ENCODE measurements at places on chromosomes 12 and 14.

DNA sequence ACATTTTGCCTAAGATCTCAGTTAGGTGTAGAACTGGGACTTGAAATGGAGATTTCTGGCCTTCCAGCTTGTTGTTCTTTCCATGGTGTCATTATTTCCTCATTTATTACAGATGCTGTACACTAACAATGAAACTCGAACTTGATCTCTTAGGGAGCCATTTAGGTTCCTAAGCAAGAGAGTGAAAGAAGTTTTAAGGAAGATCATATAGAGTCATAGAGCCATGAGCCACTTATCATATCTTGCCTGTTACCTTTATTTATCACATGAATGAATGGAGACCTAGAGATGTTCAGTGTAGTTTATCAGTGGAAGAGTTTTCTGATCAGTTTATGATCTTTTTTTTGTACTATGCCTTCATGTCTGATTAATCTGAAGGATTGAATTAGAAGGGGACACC lies 9.9 kb downstream of the HELB start:
- no peak for DNase-seq

GRCh38 chr12:101013993-101014392 lies 196.0 kb downstream of the SLC5A8 start:
- DNase-seq, result no peak

- no peak for DNase-seq
Observed at GRCh38 chr12:88638388-88638787, 58.1 kb upstream of the KITLG start.

DNA sequence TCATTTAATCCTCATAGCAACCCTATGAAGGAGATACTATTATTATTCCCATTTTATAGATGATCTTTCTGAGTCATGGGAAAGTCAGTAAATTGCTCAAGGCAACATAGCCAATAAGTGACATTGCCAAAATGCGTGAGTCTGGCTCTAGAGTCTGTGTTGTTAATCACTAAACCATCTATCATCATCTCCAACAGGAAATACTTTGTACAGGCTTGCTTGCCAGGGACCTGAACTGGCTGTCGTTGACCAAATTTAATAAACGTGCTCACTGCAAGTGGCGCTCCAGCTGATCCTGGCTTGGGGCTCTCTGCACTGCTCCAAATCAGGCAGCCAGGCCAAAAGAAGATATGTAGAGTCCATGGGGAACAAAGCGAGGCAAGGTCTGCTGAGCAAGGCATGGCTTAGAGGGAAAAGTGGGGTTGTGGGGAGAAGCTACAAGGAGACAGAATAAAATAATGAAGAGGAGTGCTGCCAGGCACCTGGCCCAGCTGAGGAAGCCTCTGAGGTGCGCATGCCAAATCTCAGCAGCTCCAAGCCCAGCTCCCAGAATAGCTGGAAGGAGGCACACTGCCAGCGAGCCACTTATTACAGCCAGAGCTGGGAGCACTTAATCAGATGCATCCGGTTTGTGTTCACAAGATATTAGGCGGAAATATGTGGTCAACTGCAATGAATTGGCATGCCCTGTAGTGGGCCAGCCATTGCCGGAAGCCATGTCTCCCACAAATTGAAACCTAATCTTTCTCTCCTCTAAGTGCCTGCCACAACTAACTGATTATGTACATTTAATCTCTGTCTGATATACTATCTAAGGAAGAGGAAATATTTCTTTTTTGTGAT lies 43.3 kb upstream of the PTPRO start:
- DNase-seq, result no peak

DNA sequence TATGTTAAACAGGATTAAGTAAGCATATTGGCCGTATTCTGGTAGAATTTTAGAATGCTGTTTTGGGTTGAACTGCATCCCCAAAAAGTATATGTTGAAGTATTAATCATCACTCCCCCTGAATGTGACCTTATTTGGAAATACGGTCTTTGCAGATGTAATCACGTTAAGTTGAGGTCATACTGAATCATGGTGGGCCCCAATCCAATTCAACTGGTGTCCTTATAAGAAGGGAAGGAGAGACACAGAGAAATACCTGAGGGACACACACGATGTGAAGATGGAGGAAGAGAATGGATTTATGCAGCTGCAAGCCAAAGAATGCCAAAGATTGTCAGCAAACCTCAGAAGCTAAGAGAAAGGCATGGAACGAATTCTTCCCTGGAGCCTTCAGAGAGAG lies 268.6 kb downstream of the ITPR2 start:
- DNase-seq, result no peak

DNA sequence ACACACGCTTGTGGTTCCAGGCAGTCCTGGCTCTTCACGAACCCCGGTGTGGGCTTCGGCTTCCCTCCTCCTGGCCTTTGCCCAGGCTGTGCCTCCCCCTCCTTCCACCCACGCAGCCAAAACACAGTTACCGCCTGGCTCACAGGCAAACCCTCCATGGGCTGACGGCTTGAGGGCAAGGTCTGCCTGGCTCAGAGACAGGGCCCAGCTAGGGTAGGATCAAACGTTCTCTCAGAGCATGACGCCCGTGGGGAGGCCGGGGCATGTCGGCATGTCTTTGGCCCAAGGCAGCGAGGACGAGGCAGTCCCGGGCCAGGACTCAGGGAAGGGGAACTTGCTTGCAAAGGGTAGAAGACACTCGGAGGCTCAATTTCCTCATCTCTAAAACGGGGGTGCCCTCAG lies 2.1 kb downstream of the SLC25A47 start:
- no peak for DNase-seq

DNA sequence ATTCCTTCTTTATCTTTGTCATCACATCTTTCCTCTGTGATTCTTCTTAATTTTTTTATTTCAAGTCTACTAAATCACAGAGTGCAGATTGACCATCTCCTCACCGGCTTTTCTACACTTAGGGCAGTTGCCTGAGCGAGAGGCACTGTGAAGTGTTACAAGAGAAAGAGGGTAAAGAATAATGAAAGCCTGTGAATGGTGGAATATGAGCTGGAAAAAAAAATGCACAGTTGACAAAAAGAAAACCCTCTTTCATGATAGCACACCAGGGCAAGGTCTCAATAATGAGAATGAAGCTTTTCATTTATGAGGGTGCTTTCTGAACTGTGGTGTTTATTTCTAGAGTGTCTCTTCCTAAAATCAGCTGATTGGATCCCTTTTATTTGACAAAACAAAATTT lies 106.2 kb upstream of the PDE3A start:
- DNase-seq, result no peak

GRCh38 chr12:13561923-13562322 lies 365.4 kb downstream of the EMP1 start:
- no peak for DNase-seq

GRCh38 chr12:52636592-52637258 lies 15.3 kb downstream of the KRT2 start:
- no peak for DNase-seq

- no peak for DNase-seq
Observed at GRCh38 chr12:57107456-57108155, 3.6 kb downstream of the STAT6 start.

DNA sequence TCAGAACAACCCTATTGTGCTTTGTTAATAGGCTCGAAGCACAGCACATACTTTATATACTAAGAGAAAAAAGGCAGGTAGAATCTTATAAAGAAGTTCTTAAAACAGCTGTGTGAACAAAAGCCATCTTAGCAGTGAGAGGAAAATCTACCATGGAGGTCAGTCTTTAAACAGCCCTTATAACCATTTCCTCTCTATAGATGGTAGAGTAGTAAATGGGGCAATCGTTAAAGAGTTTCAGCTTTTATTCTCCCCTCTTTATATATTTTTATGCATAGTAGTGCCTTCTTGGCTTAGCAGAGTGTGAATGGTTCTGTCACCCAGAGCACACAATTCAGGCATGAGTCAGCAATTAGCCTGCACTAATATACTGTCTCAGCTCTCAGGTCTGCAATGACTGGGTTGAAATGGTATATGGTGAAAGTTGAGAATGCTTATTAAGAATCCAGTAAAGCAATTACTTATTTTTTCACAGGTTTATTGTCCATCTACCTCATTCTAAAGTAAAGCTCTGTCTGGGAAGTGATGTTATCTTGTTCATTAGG lies 305.0 kb downstream of the NELL2 start:
- no peak for DNase-seq

- no peak for DNase-seq
Observed at GRCh38 chr12:24913130-24913529, 35.8 kb downstream of the BCAT1 start.

- DNase-seq, result no peak
Observed at GRCh38 chr12:2154521-2154920, 101.7 kb downstream of the CACNA1C start.

- DNase-seq, result no peak
Observed at GRCh38 chr14:102264355-102264754, 40.6 kb downstream of the MOK start.

DNA sequence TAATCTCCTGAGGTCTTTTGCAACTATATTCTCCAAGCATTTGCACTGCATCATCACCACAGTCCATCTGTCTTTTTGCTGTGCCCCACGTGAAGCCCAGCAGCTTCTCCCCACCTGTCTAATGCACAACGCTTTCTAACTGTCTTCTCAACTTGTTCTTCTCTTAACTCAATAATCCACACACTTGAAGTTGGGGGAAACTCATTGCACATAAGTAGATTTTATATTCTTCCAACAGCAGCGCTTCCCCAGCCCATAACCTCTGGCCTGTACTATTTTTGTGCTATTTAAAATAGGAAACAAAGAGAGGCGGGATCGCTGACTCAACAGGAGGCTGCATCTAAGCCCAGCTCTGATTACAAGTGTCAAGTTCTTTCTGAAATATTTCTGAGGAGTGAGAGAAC lies 226.7 kb downstream of the GXYLT1 start:
- DNase-seq, result peak; percentile 73

- peak; percentile 6 for DNase-seq
Observed at GRCh38 chr12:105705765-105706164, 375.3 kb downstream of the C12orf75 start.

DNA sequence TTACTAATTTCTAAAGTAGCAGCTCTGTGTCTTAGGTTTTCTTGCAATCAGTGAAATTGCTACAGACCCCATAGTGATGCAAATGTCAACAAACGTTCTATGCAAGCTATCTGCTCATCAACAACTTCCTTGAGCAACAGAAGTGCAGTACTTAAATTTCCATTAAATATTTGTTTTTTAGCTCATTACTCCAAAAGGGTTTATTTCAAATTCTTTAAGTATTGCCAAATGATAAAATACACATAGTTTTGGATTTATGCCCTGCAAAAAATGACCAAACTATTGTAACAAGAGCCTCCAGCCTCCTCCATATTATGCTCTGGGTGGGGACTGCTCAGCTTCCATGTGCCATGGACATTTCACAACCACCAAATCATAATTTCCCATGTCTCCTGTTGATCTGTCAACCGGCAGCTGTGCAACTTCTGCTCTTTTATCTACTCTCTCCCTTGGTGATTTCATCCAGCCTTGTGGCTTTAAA lies 4.4 kb downstream of the BDKRB1 start:
- DNase-seq, result peak; percentile 76

GRCh38 chr12:95022477-95022876 lies 19.0 kb upstream of the NDUFA12 start:
- DNase-seq, result no peak

DNA sequence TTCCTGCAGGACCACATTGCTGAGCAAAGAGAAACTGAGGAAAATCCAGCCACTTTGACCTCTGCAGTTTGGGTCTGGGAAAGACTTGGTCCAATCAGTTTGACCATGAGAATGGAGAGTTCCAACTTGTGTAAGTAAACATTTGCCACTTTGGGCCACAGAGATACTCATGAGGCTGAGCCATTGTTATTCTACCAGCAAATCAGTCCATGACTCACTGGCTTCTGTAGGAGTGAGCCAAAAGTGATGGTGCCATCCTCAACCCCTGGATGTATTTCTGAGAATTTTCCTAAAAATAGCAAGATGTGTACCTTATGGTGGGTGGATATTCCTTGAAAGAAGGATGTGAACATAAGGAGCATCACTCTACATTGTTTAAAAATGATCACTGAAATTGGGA lies 192.9 kb upstream of the OR4E1 start:
- DNase-seq, result no peak

GRCh38 chr14:53331247-53331646 lies 178.1 kb upstream of the DDHD1 start:
- DNase-seq, result no peak

- no peak for DNase-seq
Observed at GRCh38 chr12:56293795-56294194, 6.3 kb downstream of the CS start.

GRCh38 chr12:67546746-67547145 lies 101.8 kb upstream of the DYRK2 start:
- no peak for DNase-seq

GRCh38 chr12:3272958-3273357 lies 195.8 kb downstream of the TSPAN9 start:
- no peak for DNase-seq

DNA sequence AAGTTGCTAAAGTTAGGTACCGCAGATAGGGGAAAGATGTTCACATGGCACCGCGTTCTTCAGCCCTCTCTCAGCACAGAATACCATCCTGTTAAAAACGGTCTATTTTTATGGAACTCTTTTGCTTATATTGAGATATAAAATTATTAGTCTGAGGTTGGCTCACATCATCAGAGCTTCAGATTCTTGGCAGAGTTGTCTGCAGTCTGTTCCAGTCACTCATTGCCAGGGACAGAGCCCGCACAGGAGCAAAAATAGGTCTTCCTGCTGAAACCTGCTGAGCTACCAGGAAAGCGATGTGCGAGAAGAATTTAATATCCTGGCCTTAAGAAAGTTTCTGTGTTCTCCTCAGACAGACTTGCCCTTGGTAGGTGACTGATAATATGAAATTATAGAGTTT lies 249.8 kb downstream of the VRK1 start:
- DNase-seq, result no peak

- DNase-seq, result peak; percentile 77
Observed at GRCh38 chr12:118055144-118055557, 5.8 kb downstream of the WSB2 start.

- no peak for DNase-seq
Observed at GRCh38 chr12:72673853-72674252, 401.7 kb downstream of the TRHDE start.

DNA sequence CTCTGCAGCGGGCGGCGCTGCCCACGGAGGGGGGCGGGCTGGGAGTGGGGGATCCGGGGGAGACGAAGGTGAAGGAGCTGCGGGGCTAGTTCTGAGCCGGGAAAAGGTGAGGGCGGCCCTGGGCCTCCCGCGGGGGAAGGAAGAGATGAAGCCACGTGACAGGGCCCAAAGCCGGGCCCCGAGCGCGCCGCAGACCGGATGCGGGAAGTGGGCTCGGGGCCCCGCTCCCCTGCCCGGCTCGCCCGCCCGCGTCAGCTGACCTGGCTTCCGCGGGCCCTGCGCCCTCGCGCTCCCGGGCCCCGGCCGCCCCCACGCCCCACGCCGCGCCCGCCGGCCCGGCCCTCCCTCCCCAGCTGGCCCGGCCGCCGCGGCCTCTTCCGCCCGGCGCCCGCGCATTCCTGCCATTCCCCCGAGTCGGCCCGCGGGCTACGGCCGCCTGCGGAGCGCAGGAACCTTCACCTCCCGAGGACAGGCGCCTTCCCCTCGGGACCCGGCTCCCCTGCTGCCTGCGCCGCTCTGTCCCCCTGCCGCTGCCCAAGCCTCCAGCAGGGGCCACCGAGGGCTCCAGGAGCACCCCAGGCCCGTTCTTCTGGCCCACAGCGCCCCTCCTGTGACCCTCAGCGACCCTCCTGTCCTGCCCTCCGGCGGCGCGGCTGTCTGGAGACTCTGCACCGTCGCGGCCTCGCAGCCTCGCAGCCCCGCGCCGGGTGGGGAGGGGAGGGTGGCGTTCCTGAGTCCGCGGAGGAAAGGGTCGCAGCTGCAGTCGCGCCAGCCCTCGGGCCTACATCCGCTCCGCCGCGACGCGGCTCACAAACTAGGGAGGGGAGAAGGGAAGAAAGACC lies 20.4 kb downstream of the NINJ2 start:
- peak; percentile 82 for DNase-seq

- DNase-seq, result no peak
Observed at GRCh38 chr12:109256011-109256410, 53.1 kb downstream of the FOXN4 start.

GRCh38 chr12:127363392-127363791 lies 903.6 kb upstream of the TMEM132C start:
- no peak for DNase-seq

Data from NCI-H2171 treated with DMSO at 0.1 percent for 48 hours (cell line).